ENCODE measurements at places on chromosomes 1 and 21.

DNA sequence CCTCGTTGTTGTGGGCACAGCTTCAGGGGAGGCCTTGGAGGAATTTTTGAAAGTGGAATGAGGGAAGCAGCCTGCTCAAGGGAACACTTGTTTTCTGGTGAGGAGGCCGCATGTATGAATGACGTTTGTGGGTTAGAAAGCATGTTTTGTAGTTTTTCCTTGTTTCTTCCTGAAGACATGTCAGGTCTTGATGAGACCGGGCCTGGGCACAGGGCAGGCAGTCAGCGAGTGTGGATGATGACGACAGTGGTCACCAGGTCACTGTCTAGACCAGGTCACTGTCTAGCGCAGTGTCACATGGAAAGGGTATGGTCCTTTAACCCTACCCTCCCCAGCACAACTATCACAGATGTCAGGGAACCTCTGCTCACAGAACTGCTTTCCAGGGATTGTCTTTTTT is 7.3 kb downstream of the PSEN2 start:
- no peak for DNase-seq

- no peak for DNase-seq
These were observed 56.3 kb downstream of the TBX15 start for GRCh38 chr1:118931876-118932275.

DNA sequence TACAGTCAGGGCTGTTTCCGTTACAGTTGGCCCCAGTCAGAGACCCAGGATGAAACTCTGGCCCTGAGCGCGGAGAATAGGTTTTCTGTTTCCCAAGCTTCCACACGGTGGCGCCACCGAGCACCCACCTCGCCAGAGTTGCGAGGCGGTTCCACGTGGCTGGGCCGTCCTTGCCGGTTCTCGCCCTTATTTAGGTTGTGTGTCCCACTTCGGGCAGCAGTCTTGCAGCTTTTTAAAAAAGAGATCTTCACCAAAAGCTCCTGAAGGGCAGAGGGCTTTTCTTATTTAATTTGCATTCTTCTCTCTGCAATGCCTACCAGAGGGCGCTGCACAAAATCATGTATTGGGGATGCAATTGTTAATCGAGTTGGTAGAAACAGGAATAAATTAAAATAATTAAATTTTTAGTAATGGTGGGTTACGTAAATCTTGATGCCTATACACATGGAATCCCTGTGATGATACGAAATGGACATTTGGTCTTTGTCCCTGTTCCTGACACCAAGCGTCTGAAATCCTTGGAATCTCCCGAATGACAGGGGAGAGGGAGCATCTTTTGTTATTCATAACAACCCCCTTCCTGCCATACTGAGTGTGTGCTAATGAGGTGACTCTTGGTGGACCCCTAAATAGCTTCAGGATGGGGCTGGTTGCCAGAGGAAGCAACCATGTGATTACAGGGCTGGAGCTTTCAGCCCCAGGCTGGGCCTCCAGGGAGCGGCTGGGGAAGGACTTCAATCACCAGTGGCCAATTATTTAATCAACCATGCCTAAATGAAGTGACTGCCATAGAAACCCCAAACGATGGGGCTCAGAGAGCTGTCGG is 5.6 kb upstream of the S100A7 start:
- DNase-seq = peak; percentile 43

DNA sequence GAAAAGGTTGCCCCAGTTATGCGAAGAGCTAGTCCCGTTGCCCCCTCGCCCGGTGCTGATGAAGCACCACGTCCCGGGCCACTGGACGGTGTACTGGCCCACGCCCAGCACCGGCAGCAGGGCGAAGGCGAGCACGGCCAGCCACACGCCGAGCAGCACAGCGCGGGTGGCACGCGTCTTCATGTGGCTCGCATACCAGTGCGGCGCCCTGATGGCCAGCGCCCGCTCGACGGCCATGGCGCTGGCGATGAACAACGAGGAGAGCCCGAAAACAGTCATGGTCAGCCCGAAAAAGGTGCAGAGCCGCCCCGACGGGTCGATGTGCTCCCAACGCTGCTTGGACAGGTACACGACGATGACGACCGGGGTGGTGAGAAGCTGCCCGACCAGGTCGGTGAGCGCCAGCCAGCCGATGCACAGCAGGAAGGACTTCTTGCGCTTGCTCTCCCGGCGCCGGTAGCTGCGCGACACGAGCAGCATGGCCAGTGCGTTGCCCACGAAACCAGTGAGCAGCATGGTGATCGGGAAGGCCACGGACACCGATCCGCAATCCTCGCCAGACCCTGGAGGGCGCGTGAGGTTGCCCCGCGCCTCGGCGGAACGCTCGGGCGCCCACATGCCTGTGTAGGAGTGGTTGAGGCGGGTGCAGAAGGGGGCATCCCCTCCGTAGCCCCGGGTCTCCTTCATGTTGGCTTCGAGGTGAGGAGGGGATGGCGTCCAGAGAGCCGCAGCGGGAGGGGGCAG is 553 bp downstream of the PTGER3 start:
- peak; percentile 76 for DNase-seq

GRCh38 chr1:216356945-216357344 is 66.3 kb downstream of the USH2A start:
- no peak for DNase-seq

- DNase-seq = no peak
These were observed 60.4 kb downstream of the CAPZB start for GRCh38 chr1:19424651-19425570.

DNA sequence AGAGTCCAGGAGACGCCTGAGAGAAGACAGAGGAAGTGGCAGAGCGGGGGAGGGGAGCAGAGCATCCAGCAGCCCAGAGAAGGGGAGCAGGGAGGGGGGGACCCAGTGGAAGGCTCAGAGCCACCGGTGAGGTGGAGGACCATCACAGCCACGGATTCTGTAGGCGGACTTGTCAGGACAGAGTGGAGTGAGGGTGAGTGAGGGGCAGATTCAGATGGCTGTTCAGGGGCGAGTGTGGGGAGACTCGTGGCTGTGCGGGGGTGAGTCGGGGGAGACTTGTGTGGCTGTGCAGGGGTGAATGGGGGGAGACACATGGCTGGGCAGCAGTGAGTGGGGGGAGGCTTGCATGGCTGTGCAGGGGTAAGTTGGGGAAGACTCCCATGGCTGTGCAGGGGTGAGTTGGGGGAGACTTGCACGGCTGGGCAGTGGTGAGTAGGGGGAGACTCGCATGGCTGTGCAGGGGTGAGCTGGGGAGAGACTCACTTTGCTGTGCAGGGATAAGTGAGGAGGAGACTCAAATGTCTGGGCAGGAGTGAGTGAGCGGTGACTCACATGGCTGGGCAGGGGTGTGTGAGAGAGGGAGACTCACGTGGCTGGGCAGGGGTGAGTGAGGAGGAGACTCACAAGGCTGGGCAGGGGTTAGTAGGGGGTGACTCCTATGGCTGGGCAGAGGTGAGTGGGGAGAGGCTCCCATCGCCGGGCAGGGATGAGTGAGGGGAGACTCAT is 56.8 kb upstream of the ABCG1 start:
- DNase-seq = no peak

GRCh38 chr1:47184090-47184821 is 5.6 kb downstream of the PDZK1IP1 start:
- DNase-seq = no peak

DNA sequence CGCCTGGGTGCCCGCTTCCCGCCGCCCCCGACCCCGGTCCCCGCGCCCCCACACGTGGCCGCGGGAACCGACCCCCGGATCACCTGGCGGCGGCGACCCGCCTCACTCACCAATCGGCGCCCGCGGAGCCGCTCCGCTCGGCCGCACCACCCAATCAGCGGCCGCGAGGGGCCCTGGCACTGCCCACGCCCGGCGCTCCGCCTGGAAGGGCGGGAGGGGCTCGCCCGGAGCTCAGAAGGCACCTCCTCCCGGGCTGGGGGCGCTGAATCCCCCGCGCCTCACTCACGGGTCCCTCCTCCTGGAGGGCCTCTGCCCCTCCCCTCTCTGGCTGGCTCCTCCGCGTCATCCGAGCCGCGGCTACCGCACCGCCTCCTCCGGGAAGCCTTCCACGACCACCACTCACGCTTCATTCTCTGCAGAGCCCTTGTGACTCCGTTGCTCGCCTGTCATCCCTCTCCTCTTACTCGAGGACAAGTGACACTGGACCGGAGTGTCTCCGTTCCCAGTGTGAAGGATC is 374 bp downstream of the SH2D5 start:
- peak; percentile 56 for DNase-seq

GRCh38 chr1:156012051-156012817 is 8.5 kb downstream of the SSR2 start:
- DNase-seq = no peak

- no peak for DNase-seq
These were observed 507.1 kb downstream of the SMYD3 start for GRCh38 chr1:245999697-246000637.

GRCh38 chr1:241706257-241706656 is 54.2 kb downstream of the WDR64 start:
- no peak for DNase-seq

DNA sequence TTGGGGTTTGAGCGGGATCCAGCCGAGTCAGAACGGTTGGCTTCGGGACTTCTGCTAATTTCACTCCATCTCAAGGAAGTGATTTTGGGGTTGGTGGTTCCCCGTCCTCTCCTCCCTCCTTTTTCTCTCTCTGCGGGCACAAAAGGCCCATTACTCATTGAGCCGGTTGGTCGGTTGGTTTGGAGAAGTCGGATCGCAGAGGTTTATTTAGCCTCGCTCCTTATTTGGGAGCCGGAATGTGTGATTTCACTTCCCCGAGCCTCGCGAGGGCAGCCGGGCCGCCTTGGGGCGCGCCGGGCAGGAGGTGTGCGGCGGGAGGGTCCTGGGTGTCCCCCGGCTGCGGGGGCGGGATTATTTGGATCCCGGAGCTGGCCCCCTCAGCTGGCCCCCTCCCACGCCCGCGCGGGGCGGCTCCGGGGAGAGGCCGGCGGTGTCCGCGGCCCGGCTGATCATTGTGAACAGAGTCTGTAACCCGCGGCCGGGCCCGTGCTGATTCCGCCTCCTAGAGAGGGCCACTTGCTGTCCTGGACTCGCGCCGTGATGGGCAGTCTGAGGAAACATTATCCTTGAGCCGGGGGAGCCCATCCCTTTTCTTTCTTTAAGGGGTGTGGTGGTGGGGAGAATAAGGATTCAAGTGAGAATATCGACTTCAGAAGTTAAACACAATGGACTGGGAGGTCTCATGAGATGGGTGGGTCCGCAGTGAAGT is 1.2 kb downstream of the MAPKAPK2 start:
- no peak for DNase-seq

- DNase-seq = no peak
These were observed 130.7 kb downstream of the SIPA1L2 start for GRCh38 chr1:232499188-232499587.

GRCh38 chr1:234616644-234617043 is 6.7 kb upstream of the IRF2BP2 start:
- DNase-seq = no peak

DNA sequence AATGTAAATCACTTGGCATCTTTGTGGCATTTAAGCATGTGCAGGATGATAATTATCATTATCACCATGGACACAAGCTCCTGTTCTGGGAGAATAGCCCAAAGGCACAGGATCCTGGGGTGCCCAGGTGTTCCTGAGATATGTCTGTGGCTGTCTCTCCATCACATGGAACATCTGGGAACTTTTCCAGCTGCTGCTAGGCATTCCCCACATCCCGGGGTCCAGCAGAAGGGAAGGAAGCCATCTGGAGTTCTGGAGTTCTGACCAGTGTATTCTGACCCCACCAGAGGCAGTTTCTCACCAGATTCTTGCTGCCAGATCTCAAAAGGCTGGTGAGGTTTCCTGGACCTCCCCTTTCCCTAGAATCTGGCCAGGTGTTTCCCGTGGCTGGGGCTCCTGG is 259.7 kb upstream of the VAMP3 start:
- DNase-seq = no peak

- DNase-seq = no peak
These were observed 374.9 kb upstream of the PTBP2 start for GRCh38 chr1:96346719-96347118.

GRCh38 chr1:90746857-90747256 is 29.8 kb upstream of the BARHL2 start:
- DNase-seq = no peak

- no peak for DNase-seq
These were observed 26.8 kb upstream of the EPHA8 start for GRCh38 chr1:22536506-22536905.

GRCh38 chr1:175548774-175549173 is 194.6 kb downstream of the TNR start:
- DNase-seq = no peak

GRCh38 chr1:55318116-55318817 is 103.1 kb upstream of the USP24 start:
- no peak for DNase-seq

- DNase-seq = peak; percentile 83
These were observed 819 bp upstream of the GPR3 start for GRCh38 chr1:27391511-27392095.

GRCh38 chr21:45976701-45977311 is 4.8 kb upstream of the COL6A1 start:
- DNase-seq = peak; percentile 51

DNA sequence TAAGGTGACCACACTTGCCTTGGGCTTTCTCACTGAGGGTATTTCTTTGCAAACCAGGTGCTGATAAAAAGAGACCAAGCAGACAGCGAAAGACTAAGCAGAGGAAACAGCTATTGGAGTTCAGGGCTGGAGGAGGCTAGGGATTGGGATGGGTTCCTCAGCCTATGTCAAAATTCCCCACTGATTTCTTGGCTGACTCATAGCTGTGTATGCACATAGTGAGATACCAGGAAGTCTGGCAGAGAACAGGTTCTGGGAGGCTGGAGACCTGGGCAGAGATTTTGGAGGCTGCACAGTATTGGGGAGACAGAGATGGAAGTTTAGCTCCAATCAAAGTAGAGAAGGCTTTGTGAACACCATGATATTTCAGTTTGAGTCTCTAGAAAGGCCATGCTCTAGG is 25.3 kb downstream of the YARS1 start:
- DNase-seq = no peak

GRCh38 chr21:20729376-20729775 is 268.8 kb upstream of the NCAM2 start:
- no peak for DNase-seq

- DNase-seq = no peak
These were observed 59.4 kb upstream of the NEK2 start for GRCh38 chr1:211734791-211735190.

DNA sequence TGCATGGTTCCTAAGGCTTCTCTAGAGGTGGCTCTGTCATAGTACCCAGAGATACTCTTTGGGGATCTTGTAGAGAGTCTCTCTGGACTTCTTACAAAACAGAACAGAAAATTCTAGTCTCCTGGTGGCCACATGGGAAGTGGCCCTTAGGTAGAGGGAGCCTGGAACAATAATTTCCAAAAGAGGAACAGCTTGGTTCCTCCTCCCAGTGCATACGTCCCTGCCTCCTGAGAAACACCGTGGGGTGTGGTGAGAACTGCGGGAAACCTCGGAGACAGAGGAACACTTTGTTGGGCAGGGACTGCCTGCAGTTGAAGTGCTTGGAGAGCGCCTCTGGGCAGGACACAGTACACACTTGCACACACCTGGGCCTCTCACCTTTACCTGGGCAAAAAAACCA is 38.8 kb upstream of the EPHA8 start:
- no peak for DNase-seq

GRCh38 chr1:228758447-228758846 is 23.2 kb downstream of the RHOU start:
- DNase-seq = no peak

- DNase-seq = no peak
These were observed 11.8 kb downstream of the DENND4B start for GRCh38 chr1:153934746-153935145.

All from H1 (cell line).